Testis (tissue), 5 donors: ENCODE measurements at places on chromosomes 12 and 14.

DNA sequence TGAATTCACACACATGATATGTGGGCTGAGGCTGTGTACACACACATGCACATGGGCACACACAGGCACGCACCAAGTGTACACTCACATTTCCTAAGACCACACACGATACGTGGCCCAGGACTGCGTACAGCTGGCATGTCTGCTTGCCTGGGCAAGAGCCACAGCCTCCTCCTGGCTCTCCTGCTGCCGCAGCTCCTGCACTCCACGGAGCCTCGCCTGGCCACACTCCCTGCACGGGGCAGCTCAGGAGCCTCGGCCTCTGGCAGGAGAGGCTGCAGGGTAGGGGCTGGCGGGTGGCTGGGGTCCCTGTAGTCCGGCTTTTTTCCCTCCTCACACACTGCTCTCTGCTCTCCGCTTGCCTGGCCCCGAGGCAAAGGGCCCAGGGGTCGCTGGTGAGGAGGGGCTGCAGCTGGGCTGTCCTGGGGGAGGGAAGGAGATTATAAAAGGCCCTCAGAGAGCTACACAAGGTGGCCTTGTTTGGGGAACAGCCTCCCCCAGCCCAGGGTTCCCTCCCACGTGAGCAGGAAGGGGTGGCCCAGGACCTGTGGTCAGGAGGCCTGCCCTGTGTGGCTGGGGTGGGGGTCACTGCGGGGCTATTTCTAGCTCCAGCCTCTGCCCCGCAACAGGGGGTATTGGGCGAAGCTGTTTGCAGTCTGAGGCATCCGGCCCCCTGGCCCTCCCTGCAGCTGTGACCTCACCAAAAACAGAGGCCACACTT, 89.0 kb upstream of the SFSWAP start:
- DNase-seq, result peak; percentile 83

DNA sequence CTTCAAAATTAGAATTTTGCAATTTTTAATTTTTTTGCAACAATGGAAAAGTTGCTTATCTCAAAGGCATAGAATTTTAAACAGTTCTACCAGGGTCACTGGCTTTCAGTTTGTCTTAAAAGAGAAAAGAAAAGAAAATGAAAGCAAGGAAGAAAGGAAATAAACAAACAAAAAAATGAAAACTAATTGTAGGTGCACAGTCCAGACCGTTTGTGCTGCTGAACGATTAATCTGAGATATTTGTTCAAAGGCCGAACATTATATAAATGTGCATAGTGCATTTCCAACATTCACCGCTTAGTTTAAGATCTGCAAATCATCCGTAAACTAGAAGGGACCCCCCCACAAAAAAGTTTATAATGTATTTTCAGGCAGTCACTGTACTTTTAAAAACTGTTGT, 5.5 kb upstream of the OTX2 start:
- DNase-seq, result no peak

- DNase-seq, result no peak
Measured at GRCh38 chr12:130557201-130557600, 158.9 kb downstream of the RIMBP2 start.

DNA sequence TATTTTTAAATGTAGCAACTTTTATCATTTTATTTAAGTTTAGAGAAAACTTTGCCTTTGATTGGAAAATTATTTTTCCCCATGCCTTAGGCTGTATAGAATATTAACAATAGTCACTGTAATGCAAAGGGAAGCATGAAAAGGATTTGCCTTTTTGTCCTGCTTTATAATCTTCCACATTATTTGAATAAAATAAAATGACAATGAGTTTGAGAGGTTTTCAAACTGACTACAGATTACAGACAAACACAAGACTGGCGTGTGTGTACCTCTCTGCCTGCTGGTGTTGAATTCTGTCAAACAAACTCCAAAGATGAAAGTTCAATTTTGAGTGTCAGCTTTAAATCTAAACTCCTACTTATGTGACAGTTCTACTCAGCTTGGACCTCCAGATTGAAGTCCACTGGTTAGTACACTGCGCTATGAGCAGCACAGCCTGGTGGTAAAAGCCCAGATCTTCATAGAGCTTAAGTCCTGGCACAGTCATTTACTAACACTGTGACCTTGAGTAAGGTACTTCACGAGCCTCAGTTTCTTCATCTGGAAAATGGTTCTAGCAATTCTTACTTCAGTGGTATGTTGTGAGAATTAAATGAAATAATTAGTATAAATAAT, 98.3 kb upstream of the CPNE8 start:
- no peak for DNase-seq

- no peak for DNase-seq
Measured at GRCh38 chr12:89877671-89878070, 169.0 kb upstream of the ATP2B1 start.

- no peak for DNase-seq
Measured at GRCh38 chr14:63909984-63910383, 57.2 kb downstream of the SYNE2 start.

DNA sequence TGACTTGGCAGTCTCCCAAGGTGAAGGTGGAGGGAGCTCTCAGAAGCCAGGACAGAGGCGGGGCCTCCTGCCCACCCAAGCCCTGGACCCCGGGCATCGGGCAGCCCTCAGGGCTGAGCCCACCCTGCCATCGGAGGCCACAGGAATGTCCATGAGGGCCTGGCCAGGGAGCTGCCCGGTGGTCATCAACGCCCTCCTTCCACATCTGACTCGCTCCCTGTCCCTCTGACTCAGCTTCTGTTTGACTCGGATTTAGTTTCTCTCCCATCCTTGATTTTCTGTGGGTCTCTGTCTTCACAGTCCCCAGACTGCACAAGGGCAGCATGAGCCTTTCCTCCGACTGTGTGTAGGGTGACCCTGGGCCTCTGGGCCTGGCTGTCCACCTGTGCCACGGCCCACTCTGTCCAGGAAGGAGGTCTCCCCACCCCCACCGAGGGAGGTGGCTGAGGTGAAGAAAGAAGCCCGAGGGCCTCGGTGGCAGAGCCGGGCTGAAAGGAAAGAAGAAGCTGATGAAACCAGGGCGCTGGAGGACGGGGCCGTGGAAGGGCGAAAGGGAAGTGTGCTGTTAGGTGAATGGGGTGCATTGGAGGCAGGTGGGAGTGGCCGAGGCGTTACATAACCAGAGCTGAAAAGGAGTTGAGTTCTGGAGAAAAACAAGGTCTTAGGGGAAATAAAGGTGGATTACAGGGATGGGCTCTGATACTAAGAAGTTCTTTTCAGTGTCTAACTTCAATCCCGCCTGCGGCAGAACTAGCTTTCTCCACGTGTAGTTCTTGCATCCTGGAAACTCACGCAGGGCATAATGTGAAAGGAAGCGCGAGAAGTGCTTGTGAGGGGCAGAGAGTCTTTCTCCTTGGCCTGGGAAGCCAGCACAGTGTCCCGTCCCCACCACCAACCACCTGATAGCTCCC, 16.7 kb upstream of the TMEM106C start:
- no peak for DNase-seq
